ENCODE measurements at places on chromosomes 3 and 15.

DNA sequence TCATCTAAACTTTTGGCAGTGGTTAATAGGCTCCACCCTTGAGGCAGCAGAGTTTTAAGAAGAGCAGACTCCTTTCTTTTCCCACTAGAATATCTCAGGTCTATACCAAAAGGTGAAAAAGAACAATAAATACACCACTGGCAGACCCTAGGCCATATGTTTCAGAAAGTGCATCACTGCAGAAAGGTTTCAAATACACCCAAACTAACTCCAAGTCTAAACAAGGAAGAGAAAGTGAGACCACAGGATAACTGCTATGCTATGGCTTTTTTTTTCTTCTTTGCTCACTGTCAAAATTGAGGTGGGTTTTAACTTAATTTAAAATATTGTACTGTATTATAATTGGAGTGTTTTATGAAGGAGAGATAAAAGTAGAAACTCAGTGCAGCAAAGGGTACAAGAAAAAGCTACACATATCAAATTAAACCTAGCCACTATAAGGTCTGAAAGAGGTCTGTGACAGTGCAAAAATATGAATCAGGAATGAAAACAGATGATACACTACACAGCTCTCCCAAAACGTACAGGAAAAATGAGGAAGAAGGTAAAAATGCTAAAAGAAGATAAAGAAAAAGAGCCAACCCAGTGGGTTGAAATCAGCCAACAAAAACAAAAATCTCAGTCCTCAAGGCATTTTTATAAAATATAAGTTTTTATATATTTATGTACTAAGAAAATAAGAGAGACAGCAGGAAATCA is 8.4 kb downstream of the SNX4 start:
- no peak for DNase-seq

DNA sequence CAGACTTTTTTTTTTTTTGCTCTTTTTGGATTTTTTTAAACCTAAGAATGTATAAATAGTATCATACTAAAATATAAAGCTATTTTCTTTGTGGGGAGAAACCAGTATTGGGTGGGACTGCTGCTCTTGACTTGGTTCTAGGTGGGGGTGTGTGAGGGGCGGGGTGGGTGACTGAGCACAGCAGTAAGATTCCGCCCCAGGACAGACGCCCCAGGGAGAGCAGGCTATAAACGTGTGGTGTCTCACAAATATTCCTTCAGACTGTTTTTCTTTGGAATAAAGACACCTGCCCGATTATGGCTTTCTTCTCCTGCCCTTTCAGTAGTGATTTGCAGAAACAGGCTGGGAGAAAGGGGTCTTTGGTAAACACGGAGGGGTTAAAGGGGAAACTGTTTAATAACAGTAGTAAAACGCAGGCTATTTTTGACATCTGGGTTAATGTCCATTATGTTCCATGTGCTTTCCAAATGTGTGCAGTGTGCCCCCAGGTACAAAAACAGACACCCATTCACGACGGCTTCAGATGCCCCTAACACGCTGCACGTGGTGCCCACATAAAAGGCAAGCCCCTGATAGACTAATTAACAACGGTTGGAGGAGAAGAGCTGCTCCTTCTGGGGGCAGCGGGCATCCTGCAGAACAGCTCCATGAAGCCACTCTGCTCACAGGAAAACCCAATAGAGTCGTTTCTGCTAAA is 28.6 kb upstream of the WNT5A start:
- DNase-seq: no peak

DNA sequence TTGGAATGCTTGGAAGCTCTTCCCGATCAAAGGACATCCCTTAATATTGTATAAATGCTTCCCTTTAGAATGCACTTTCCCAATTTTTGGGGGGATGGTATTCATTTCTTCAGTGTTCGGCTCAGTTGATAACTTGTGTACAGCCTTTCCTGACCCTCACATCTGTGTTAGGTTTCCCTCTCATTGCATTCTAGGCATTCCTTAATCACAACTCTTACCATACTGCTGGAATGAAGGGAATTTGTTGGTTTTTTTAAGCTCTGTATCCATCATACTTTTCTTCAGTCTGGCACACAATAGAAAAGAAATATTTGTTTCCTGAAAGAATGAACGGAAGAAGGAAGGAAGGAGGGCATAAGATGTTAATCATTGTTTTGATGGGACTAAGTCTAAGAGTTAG is 119.5 kb downstream of the CHST2 start:
- no peak for DNase-seq

DNA sequence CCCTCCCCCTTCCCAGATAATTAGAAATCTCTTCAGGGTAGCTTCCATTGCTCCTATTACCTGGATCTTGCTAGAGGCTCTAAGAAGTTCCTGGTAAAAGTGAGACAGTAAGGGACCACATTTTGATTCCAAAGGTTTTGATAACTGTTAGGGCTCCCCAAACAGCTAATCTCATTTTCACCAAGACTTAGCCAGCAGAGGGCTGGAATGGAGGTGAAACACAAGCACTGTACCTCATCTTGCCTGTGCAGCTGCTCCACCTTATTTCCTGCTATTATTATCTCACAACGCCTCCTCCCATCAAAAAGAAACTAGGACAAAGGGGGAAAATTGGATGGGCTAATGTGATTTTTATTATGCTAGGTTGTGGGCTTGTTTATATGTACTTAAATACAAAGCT is 7.3 kb downstream of the SETD5 start:
- no peak for DNase-seq

DNA sequence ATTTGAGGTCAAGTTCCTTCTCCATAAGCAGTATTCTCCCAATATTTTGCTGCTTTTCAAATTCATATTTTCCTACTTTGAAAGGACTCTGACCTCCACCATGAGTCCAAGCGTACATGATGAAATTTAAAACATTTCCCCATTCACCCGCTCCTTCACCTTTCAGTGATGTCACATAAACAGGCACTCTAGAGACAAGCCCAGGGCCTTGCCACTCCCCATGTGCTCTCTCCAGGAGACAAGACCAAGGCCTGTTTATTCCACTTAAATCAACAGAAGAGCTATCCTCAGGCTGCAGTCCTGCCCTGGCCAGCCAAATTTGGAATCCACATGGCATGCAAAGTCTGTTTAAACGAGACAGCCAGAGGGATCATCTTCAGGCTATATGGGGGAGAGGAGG is 161.5 kb downstream of the ARRDC4 start:
- DNase-seq: no peak

DNA sequence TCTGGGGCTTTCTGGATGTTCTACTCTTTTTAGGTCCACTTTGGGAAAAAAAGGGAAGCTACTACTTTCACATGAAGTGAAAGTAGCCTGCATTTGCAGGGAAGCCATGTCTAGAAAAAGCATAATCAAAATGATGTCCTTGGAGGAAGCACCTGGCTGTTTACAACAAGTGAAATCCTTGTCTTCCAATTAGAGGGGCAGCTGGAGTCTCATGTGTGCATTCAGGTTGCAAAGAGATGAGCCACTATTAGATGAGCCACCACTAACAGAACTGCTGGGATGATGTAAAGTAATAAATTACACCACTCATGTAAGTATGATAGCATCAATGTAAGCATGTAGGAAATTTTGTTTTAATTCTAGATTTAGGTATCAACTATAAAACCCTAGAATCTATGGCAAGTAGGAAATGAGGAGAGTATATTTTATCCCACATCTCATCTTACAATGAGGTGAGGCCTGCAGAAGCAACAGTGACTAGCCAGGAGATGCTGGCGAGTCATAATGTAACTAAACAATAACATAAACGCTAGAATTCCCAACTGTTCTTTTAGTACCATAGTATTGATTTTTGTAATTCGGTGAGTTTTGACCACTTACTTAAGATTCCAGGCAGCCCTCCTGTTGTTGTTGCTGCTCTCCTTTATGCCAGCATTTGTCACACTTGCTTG is 75.9 kb downstream of the TMEM108 start:
- DNase-seq: no peak

DNA sequence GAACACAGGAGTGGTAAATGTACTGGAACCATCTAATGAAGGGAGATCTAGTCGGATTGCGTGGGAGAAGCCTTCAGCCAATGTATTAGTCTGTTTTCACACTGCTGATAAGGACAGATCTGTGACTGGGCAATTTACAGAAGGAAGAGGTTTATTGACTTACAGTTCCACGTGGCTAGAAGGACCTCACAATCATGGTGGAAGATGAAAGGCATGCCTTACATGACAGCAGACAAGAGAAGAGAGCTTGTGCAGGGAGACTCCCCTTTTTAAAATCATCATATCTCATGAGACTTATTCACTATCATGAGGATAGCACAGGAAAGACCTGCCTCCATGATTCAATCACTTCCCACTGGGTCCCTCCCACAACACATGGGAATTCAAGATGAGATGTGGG is 17.0 kb downstream of the HRG start:
- DNase-seq: no peak

Data from D721Med (cell line).